GM18507 (cell line): ENCODE measurements at places on chromosomes 11 and 22.

- DNase-seq: no peak
Observed at GRCh38 chr22:47372596-47373385, 610.3 kb downstream of the TBC1D22A start.

GRCh38 chr11:27195837-27196202 is 155.2 kb downstream of the BBOX1 start:
- no peak for DNase-seq

DNA sequence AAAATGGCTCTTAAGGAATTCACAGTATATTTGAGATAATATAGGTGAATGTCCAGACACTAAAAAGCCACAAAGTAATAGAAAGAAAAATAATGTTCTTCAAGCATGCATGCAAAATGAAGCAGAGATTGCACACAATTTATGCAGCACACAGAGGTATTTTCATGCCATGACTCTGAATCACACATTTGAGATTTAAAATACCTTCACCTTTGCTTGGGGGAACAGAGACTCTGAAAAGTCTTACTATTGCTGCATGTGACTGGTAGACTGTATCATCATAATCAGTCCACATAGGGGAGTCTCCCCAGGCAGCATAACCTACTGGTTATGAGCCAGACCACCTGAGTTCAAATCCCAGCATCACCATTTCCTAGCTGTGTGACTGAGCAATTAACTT is 96.2 kb downstream of the RCN1 start:
- DNase-seq: no peak

DNA sequence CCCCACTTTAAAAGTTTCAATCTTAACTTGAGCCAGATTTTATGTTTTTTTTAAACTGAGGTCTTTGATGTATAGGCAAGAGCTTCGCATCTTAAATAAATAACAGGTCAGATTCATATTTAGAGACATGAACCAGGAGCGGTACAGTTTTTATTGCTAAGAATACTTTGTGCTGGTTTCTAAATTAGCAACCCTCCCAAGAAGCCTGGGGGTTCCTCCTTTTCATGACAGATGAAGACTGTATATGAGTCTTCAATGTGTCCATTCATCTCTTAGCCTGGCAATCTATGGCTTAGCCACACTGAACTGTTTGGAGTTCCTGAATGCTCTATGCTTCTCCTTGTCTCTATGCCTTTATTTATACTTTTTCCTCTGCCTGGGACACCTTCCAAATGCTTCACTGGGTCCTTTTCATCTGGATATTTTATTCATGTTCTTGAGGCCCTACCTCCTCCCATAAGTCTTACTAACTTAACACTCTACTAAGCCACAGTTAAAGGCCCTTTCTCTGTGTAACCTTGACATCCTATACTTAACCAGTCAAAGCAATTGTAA is 338.6 kb downstream of the INSC start:
- DNase-seq: no peak

DNA sequence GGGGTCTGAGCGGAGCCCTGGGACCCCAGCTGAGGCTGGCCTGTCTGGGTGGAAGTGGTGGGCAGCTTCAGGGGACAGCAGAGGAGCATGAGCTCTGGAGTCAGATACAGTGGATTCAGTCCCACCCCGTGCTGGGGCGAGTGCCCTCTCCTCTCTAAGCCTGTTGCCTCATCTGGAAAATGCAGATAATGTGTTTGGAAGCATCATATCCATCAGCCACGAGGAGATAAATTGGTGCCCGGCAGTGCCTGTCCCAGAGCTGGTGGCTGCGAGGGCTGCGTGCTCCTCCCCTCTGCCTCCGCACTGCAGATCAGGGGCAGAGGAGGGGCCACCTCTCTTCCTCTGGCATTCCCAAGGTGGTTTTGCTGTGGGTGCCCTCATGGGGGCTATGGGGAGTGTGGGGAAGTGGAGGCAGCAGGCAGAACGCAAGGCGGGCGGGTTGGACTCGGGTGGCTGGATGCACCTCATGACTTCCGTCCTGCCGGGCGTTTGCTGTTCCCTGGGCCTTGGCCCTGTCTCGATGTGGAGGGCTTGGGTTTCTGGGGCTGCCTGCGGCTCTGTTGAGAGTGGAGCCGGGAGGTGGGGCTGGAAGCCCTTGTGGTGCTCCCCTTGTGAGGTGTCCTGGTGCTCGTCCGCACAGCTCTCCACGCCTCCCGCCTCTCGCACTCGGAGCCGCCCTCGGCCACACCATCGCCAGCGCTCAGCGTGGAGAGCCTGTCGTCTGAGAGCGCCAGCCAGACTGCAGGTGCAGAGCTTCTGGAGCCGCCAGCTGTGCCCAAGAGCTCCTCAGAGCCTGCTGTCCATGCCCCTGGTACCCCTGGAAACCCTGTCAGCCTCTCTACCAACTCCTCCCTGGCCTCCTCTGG is 20.9 kb downstream of the MICALL1 start:
- no peak for DNase-seq

GRCh38 chr11:133127741-133128140 is 404.6 kb downstream of the OPCML start:
- no peak for DNase-seq

GRCh38 chr11:77318600-77318999 is 17.1 kb upstream of the GDPD4 start:
- no peak for DNase-seq

- no peak for DNase-seq
Observed at GRCh38 chr11:3866836-3867208, 11.4 kb downstream of the STIM1 start.
